Activated naive CD4-positive, alpha-beta T cell treated with anti-CD3 and anti-CD28 coated beads for 36 hours (primary cell): ENCODE measurements at places on chromosomes 6 and 20. TPM values are rescaled to one million over a fixed set of nuclear protein-coding genes. Genes with fewer than 3 reads are reported as not detected.

CCHCR1 gene
- total RNA-seq: 44.5 TPM

GRM1 gene
- not detected for total RNA-seq

STX11 gene
- total RNA-seq: 17.2 TPM

ADGRG6 gene
- 0.86 TPM for total RNA-seq

CENPW gene
- total RNA-seq: 77.8 TPM

DNA sequence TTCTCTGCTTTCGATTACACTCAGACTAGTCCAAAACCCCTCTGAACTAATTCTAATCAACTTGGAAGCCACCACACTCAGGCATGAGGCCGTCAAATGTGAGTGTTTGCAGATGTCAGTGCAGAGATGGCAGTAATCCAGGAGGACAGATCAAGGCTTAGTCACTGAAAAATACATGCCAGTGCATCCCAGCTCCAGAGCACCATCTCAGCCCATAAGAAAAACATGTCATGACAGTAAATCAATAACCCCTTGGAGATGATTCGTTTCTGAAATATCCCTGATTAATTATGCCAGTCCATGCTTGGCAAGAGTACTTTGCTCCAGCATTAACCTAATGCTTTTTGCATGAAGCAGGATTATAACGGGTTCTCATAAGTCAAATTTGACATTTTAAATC lies 179.5 kb downstream of the ADAT2 start:
- DNase-seq: no peak

DNA sequence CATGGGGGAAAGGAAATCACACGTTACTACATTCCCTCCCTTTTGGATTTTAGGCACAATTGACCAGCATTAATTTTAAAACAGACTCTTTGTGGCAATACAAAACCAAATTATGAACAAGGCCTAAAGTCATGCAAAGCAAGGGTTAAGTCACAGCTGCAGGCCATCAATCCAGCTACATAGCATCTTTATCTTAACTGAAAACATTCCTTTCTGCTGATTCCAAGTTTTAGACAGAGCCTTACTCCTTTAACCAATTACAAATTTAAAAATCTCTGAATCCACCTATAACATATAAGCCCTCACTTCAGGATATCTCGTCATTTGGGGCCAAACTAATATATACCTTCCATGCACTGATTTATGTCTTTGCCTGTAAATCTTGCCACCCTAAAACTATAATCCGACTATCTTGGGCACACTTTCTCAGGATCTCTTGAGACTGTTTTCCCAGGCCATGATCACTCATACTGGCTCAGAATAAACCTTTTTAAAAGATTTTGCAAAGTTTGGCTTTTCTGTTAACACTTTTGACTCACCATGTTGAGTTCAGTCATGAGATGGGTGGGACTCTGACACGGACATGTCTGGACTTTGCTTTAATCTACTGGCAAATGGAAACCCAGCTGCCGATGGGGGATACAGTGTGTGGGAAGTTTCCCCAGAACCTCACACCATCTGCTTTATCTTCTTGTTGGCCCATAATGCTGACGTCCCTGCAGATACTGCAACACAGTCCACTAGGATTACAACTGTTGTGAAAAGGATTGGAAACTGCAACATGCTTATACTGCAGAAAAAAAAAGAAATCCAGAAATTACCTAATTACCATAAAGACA lies 757.0 kb downstream of the PTPRT start:
- no peak for DNase-seq

DNA sequence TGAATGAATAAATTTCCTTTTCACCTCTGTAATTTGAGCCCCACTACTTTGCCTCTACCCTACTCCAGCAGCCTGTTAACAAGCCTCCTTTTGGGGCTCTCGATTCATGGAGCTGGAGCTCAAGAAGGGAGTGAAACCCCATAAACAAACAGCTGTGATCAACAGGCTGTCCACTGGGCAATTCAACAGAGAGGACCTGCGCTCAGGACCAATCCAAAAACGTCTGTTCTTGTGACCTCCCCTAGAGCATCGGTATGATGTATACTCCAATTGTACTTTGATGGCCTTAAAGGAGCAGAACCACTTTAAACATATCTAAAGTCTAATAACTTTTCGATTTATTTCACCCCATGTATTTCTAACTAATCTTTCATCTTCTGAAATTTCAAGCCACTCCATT lies 37.4 kb downstream of the HIVEP2 start:
- peak; percentile 49 for DNase-seq

- DNase-seq: no peak
These were observed 35.1 kb downstream of the RBM38 start for GRCh38 chr20:57426271-57426689.

DNA sequence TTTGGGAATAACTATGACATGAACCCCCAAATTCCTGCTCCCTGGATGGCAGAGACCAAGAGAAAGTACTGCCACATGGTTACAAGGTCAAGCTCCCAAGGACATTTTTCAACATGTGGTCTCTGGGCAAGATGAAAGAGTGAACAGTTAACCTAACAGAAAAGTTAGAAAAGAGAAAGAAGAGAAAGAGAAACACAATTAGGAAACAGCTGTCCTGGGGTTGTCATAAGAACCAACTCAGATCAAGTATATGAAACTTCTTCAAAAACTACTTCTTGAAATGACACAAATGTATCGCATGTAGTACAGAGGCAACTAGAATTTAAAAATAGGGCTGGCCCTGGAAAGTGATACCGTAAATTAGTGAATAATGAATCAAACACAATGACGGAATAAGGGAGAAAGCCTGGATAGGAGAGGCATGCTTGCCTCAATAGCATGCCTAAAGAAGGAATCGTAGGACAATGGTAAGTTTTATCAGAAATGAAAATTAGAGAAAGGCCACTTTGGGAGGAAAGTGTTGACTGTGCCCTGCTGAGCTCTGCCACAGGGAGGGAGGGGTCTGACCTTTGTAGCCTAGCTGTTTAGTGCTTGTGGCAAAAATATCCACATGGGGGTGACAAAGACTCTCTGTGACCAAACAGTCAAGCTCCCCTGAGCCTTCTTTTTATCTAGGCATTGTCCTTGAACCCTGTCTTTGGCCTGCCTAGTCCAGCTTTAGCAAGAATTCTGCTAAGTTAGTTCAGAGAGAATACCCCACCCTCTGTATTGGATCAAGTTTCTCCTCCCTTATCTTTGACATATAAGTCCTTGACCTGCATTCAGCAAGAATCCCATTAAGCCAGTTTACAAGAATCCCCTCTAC lies 4.3 kb upstream of the DCBLD1 start:
- DNase-seq: peak; percentile 38

- DNase-seq: no peak
These were observed 224.3 kb downstream of the TTLL2 start for GRCh38 chr6:167549213-167549612.

- DNase-seq: peak; percentile 47
These were observed at the start of gene TEAD3 for GRCh38 chr6:35496841-35497570. Gene TEAD3, minus strand, starts transcription at chr6:35497079.

DNA sequence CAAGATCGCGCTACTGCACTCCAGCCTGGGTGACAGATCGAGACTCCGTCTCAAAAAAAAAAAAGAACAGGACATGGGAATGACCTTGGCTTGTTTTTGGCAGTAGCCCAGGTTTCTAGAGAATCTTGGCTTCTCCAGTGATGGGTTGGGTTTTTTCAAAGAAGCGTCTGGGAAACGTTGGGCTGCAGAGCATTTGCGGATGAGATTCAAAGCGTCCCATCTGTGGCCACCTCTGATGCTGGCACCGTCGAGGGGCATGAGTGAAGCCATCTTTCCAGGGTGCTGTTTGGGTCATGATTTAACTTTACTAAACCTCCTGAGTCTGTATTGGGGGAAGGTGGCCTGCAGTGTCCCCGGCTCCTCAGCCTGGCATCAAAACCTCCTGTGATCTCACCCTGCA lies 43.2 kb upstream of the SRF start:
- DNase-seq: no peak

DNA sequence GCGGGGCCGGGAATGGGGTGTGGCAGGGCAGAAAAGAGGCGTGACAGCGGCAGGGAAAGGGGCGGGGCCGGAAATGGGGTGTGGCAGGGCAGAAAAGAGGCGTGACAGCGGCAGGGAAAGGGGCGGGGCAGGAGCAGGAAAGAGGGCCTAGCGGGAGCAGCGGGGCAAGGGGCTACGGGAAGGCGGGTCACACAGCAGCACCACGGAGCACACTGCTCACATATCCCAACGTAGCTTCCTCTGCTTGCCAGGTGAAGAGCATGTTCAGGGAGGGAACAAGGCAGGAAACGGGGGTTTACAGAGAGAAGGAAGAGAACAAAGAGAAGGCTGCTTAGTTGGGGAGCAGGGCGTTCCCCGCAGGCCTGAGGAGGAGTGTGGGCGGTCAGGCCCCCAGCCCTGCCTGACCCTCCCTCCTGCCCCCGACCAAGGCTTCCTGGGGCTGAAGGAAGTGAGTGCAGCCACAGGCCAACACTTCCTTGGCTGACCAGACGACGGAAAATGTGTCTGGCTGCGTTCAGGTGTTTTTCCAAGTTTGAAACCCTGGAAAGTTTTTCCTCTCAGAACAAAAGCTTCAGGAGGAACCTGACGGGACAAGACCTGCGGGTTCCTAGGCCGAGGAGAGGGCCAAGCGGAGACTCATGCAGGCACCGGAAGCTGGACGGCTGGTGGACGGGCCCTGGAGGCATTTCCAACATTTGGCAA lies 13.8 kb downstream of the UCKL1 start:
- peak; percentile 49 for DNase-seq

- no peak for DNase-seq
These were observed 125.0 kb upstream of the LAMP5 start for GRCh38 chr20:9389346-9389745.

- DNase-seq: no peak
These were observed 302.9 kb downstream of the CLIC5 start for GRCh38 chr6:45712786-45713185.

DNA sequence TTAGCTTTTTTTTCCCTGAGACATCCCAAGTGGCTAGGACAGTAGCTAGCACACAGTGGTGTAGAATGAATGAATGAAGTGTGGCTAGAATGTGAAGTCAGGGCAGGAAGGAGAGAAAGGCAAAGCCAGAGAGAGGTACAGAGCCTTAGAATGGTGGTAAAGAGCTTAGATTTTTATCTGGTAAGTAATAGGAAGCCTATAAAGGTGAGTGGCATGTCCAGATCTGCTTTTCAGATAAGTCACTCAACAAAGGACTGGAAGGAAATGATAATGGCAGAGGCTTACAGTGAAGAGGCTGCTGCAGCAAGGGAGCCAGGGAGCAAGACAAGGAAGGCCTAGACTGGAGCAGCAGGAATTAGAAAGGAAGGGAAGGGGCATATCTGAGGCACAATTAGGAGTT lies 96.0 kb upstream of the PRDM1 start:
- DNase-seq: no peak

GRCh38 chr6:106097411-106098231 lies 11.5 kb downstream of the PRDM1 start:
- DNase-seq: peak; percentile 74

DNA sequence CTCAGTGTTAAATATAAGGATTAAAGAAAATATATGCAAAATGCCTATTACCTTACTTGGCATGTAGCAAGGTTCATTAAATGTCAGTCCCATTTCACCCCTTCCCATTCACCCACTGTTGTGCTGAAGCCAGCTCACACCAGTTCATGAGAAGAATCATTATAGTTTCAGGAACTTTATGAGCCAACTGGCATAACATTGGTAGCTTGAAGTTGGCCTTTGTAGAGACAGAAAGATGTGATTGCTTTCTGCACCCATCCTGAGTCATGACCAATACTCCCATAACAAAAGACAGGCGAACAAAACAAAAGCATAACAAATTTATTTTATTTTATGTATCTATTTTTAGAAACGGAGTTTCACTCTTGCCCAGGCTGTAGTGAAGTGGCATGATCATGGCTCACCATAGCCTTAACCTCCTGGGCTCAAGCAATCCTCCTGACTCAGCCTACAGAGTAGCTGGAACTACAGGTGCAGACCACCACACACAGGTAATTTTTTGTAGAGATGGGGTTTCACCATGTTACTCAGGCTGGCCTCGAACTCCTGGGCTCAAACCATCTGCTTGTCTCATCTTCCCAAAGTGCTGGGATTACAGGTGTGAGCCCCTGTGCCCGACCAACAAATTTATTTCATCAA lies 17.6 kb upstream of the IER3 start:
- DNase-seq: no peak

GRCh38 chr6:143941852-143942627 lies 66.0 kb downstream of the PLAGL1 start:
- DNase-seq: peak; percentile 81
